ENCODE measurements at places on chromosomes 13 and 19. TPM values are rescaled to one million over a fixed set of nuclear protein-coding genes. Genes with fewer than 3 reads are reported as not detected.

DACH1 gene
- total RNA-seq: 0.03 TPM

PPM1N gene
- total RNA-seq: 1.9 TPM

AMER2 gene
- not detected for total RNA-seq

IFI30 gene
- total RNA-seq: 16.3 TPM

ATP8A2 gene
- total RNA-seq: 0.05 TPM

TMEM143 gene
- 4.4 TPM for total RNA-seq

FUT6 gene
- total RNA-seq: not detected

All from SK-MEL-5 (cell line).